ENCODE measurements at places on chromosomes 12 and 14.

DNA sequence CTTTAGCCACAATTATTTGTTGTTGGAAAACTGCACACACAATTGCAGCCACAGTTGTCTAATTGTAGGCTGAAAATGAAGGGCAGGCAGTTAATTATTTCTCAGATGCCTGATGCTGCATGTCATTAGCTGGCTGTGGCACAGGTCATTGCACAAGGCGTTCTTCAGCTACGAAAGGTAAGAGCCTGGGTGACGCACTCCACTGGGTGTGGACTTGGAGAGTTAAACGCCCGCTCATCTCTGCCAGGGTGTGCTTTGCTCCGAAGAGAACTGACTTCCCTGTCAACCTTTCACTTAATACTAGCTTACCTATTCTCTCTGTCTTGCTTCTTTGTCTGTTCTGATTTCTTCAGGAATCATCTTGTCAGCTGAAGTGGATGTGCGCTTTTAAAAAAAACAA lies 91.4 kb upstream of the CPM start:
- DNase-seq, result no peak

- DNase-seq, result no peak
These were observed 598.5 kb upstream of the LMO3 start for GRCh38 chr12:17204289-17205054.

DNA sequence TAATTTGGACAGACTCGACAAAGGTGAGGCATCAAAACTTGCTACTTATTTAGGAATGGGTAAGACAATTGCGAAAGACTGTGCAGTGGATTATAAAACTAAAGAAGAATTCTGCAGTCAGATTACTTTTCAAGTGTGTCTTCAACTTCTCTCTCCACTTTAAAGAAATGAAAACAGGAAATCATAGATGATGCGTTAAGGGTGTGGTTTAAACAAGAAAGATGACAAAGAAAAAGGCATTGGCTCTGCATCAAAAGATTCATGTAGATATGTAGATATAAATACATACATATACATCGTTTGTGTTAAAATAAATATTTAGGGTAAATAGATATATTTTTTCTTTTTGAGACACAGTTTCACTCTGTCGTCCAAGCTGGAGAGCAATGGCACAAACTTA lies 74.6 kb upstream of the PARP11 start:
- DNase-seq, result no peak

GRCh38 chr12:5066251-5066650 lies 22.6 kb downstream of the KCNA5 start:
- no peak for DNase-seq

GRCh38 chr12:45336762-45337596 lies 121.1 kb downstream of the ANO6 start:
- DNase-seq, result no peak

DNA sequence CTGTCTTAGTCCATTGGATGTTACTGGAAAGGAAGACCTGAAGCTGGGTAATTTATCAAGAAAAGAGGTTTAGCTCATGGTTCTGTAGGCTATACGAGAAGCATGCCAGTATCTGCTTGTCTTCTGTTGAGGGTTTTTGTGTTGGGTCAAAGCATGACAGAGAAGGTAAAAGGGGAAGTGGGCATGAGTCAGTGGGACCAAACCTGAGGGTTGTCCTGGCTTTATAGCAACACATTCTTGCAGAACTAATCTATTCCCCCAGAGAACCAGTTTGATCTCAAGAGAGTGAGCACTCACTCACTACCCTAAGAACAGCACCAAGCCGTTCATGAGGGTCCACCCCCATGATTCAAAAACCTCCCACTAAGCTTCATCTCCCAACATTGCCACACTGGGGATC lies 19.0 kb upstream of the KRAS start:
- DNase-seq, result no peak

DNA sequence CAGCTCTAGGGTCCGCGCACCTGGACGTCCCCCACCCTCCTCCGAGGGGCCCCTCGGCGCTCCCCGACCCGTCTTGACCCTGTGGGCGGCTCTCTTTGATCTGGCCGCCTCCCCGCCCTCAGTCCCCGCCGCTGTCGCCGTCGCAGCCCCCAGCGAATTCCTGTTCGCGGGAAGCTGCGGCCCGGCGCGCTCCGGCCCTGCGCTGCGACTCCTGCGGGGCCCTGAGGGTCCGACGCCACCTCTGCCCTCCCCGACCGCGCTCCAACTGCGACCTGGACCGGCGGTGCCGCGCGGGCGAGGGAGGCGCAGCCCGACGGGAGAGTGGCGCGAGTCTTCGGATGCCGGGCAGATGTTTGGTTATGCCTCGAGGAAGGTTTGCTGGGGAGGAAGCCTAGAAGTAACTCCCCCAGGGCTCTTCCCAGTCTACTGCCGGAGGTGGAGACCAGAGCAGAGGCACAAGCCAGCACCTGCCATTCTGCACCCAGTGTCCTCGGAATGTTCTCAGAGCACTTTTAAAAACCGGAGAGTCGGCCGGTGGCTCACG lies 440 bp upstream of the ISM2 start:
- DNase-seq, result no peak

GRCh38 chr12:33180918-33181317 lies 258.7 kb downstream of the SYT10 start:
- DNase-seq, result no peak

DNA sequence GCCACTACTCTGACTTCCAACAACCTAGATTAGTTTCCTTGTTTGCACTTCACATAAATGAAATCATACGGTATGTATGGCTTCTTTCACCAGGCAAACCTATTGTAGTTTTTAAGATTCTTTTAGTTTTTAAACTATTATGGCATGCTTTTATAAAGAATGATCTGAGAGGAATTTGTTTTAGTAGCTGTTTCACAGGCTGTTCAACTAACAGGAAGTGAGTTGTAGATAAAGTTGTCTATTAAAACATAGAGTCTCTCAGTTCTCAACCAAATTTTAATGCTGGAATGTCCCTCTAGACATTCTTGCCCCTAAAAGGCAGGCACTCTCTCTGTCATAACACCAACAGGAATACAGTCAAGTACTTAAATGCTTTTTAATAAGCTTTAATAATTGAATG lies 102.7 kb upstream of the DACT1 start:
- no peak for DNase-seq

- DNase-seq, result no peak
These were observed 33.4 kb upstream of the SYNDIG1L start for GRCh38 chr14:74459289-74459946.

DNA sequence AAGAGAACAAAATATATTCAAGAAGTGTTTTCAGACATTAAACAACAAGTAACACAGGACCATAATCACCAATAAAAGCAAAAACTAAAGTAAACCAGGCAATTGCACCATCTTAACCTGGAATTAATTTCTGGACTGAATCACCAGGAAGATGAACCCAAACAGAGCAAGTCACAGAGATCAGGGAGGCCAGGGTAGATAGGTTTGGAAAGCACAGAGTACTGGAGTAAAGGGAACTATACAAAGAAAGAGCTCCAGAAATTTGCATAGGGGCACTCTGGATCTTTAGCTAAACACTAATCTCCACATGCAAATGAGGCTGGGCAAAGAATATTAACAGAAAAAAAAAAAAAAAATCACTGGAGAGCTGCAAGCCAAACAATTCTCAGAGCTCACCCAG lies 84.7 kb downstream of the NUAK1 start:
- no peak for DNase-seq

- peak; percentile 88 for DNase-seq
These were observed 743 bp upstream of the CAND1 start for GRCh38 chr12:67268335-67268895.

DNA sequence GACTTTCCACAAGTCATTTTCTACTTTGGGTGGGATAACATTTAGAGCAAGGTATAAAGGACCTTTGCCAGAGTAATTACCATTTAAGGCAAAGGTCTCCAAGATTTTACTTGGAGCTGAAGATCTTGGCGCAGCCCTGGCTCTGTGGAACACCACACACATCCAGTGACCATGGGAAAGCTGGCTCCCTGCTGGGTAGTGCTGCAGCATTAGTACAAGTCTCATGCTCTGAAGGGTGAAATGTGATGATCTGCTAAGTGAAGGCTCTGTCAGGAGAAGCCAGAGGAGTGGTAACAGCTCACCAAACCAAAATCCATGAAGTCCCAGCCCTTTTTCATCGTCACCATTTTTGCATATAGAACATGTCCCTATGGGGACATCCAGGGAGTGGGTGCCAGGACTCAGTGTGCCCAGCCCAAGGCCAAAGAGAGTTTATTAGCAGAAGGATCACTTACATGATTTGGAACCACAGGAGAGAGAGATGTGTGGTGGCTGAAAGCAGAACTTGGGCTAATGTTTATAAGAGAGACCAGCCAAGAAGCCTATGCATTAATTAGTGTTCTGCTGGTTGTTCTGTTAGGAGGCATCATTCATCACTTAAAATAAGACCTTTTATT lies 110.7 kb downstream of the SLC38A6 start:
- DNase-seq, result no peak

- DNase-seq, result no peak
These were observed 15.9 kb downstream of the ZNF641 start for GRCh38 chr12:48334808-48335207.

- DNase-seq, result no peak
These were observed 144.8 kb upstream of the PTPRQ start for GRCh38 chr12:80299219-80299618.

GRCh38 chr12:34108405-34108803 lies 86.1 kb downstream of the ALG10 start:
- no peak for DNase-seq

DNA sequence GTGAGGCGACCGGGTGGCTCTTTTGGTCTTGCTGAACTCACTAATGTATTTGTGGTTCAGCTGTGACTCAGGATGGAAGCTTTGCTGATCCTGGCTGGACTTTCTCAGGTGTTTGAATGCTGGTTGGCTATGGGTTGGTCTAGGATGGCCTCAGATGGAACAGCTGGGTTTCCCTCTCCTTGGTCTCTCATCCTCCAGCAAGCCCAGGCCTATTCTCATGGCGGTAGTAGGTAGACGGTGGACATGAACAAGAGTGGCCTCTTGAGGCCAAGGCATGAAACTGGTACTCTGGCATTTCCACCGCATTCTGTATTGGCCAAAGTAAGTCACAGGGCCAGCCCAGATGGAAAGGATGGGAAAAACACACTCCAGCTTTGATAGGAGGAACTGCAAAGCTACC lies 11.8 kb upstream of the POLR3B start:
- no peak for DNase-seq

GRCh38 chr14:53855127-53855526 lies 101.5 kb downstream of the BMP4 start:
- no peak for DNase-seq

DNA sequence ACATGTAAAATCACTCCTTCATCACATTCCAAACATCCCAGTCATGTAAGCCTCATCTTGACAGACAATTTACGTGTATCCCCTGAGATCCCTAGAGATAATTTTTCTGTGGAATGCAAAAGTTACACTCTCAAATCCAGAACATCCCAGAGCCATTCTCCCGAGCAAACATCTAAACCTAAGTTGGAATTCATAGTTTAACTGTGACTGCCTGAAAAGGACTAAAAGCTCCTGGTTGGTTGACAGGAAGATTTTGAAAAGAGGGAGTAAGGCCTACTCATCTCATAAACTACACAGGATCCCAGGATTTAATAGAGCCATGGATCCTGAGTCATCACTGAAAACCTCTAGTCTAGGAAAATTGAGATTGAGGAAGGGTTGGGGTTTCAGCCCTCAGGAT lies 123.6 kb downstream of the SCN8A start:
- DNase-seq, result no peak

DNA sequence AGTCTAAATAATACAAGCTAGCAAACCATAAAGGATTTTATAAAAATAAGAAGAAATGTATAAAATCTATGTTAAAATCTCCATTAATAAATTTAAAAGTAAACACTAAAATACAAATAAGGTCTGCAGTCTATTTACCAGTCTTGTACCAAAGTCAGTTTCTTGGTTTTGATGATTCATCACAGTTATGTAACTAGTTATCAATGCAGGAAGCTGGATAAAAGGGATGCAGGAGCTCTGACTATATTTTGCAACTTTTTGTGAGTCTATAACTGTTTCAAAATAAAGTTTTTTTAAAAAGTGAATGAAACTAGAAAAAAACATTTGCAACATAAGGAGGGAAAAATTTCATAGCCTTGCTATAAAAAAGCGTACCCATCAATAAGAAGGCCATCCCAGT lies 151.5 kb downstream of the DERA start:
- no peak for DNase-seq

DNA sequence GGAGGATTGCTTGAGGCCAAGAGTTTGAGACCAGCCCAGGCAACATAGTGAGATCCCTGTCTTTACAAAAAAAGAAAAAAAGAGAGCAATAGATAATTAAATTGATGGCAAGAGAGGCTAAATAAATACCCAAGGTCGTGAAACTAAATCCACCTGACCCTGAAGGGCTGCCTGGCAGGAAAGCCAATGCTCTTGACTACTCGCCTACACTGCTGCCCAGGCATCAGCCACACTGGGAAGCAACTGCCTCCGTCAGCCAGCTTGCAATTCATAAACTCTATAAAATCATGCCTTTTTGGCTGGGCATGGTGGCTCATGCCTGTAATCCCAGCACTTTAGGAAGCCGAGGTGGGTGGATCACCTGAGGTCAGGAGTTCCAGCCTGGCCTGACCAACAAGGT lies 31.7 kb upstream of the RASSF3 start:
- no peak for DNase-seq

DNA sequence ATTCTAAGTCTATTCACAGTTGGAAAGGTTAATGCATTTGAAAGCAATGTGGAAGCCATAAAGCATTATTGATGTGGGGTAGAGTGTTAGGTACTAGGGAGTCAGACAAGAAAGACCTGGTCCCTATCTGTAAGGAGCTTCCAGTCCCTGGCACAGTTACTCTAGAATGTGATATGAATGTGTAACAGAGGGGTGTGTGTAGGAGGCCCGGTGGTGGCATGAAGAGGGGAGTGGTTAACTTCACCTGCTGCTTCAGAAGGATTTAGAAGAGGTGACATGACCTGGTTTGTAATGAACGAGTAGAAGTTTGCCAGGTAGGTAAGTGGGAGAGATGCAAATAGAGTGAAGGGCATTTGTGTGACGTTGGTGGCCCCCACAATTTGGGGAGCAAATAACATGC lies 15.1 kb upstream of the GALNT6 start:
- no peak for DNase-seq

- DNase-seq, result peak; percentile 35
These were observed 436 bp downstream of the VPS33A start for GRCh38 chr12:122265886-122266229.

GRCh38 chr14:72480464-72481243 lies 413.2 kb downstream of the DPF3 start:
- DNase-seq, result no peak

DNA sequence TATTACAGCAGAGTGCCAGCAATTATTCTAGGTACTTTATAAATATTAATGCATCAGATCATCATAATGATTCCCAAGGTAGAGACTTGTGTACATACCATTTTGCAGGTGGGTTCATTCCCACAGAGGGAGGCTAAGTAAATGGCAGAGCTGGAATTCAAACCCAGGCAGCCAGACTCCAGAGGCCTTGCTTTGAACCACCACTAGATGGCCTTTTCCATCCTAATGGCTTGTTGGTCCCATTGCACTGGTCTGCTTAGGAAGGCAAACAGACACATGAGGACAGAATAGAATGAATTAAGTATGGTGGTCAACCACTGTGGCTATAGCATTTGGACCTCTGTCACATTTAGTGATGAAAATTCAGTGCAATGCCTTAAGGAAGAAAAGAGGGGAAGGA lies 158.7 kb downstream of the METTL25 start:
- no peak for DNase-seq

- no peak for DNase-seq
These were observed 13.3 kb downstream of the RNASE3 start for GRCh38 chr14:20904393-20905029.
